ENCODE measurements at places on chromosomes 4 and X. TPM values are rescaled to one million over a fixed set of nuclear protein-coding genes. Genes with fewer than 3 reads are reported as not detected.

ASB5 gene
- total RNA-seq: not detected

XAGE2 gene
- total RNA-seq: not detected

ATP1B4 gene
- not detected for total RNA-seq

PTPN13 gene
- total RNA-seq: 12.6 TPM

LCORL gene
- 4.8 TPM for total RNA-seq

MID1 gene
- total RNA-seq: 7.1 TPM

MGAT4D gene
- not detected for total RNA-seq

HDX gene
- 0.82 TPM for total RNA-seq

TEX13B gene
- total RNA-seq: not detected

PRRG3 gene
- total RNA-seq: not detected

L1CAM gene
- 0.34 TPM for total RNA-seq

JCHAIN gene
- 0.35 TPM for total RNA-seq

KCND1 gene
- total RNA-seq: 3.5 TPM

JAKMIP1 gene
- total RNA-seq: not detected

SSX3 gene
- total RNA-seq: not detected

CXCL11 gene
- total RNA-seq: not detected

CDKL2 gene
- total RNA-seq: 0.12 TPM

F8A2 gene
- total RNA-seq: not detected

SLITRK2 gene
- total RNA-seq: not detected

All from pericardium fibroblast (primary cell).